ENCODE measurements at places on chromosomes 5 and 9.

- no peak for DNase-seq
Measured at GRCh38 chr5:4098226-4098625, 502.6 kb downstream of the IRX1 start.

DNA sequence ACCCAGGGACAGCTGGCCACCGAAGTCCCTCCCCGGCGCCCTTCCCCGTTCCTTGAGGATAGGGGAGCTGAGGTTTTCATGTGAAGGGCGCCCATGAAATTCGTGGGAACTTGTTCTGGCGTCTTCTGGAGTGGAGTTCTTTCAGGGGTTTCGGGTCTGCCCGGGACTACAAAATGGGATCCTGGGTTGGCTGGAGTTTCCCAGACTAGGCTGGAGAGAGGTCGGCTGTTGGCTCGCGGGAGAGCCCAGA is 3.6 kb upstream of the RGMB start:
- no peak for DNase-seq

DNA sequence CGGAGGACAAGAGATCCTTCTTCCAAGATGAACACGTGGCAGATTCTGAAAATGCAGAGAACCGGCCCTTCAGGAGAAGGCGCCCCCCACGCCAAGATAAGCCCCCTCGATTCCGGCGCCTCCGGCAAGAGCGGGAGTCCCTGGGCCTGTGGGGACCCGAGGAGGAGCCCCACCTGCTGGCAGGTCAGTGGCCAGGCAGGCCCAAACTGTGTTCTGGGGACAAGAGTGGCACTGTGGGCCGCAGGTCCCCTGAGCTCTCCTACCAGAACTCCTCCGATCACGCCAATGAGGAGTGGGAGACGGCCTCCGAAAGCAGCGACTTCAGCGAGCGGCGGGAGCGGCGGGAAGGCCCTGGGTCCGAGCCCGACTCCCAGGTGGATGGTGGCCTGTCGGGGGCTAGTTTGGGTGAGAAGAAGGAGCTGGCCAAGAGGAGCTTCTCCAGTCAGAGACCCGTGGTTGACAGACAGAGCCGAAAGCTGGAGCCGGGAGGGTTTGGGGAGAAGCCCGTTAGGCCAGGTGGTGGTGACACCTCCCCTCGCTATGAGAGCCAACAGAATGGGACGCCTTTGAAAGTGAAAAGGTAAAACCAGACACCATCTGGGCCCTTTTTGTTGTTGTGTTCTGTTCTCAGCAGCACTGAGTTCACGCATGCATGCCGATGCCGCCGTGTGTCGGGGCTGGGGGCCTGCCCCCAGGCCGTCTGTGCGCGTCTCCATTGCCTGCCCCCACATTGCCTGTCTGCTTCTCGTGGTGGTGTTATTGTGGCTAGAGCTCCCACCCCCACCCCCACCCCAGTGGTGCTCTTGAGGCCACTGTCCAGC is 26.6 kb upstream of the POMT1 start:
- DNase-seq: no peak

DNA sequence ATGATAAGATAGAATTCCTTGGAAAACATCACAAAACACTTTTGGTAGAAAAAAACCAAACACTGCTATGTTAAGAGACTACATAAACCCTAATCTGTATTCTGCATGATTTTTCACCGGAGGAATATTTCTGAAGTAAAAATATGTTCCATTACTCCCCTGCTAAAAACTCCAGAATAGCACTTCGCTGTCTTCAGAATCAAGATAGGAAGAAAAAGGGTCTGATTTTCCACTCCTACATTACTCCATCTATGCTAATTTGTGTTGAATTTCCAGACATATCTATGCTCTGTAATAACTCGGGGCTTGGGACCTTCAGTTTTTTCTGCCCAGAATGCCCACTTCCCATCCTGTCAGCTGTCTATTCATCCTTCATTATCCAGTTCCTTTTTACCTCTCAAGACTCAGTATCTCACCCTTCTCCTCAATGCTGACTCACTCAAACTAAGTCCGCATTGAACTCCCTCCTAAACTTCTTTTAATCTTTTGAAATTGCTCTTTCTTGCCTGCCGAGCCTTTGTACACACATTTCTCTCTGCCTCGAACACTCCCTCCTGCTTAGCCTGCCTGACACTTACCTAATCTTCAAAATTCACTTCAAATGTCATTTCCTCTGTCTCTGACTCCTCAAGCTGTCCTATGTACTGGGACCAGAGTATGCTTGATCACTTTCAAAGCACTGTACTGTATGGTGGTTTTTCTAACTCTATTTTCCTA is 171.0 kb downstream of the ARRDC3 start:
- DNase-seq: no peak

GRCh38 chr9:118975736-118976135 is 393.5 kb downstream of the BRINP1 start:
- no peak for DNase-seq

- DNase-seq: peak; percentile 41
Measured at GRCh38 chr9:119216651-119217331, 152.4 kb downstream of the BRINP1 start.

- DNase-seq: no peak
Measured at GRCh38 chr9:131013771-131014676, 5.0 kb downstream of the LAMC3 start.

All from midbrain (tissue), 1 donor.